NCI-H1694 (cell line): ENCODE measurements at places on chromosomes 5 and 9.

DNA sequence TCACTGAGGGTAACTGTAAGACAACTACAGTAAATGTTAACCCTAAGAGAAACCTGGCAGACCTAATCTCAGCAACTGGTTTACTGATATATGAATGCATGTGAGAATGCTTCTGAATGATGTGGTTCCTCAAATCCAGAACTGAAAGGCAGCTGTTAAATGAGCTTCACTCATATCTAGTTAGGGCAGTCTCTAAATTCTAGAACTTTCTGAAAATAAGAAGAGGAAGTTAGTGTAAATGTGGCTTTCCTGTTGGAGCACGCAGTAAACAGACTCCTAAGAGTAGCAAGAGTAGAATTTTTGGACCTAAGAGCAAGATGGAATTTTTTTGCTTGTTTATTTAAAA, 117.9 kb upstream of the KCNN2 start:
- no peak for DNase-seq

DNA sequence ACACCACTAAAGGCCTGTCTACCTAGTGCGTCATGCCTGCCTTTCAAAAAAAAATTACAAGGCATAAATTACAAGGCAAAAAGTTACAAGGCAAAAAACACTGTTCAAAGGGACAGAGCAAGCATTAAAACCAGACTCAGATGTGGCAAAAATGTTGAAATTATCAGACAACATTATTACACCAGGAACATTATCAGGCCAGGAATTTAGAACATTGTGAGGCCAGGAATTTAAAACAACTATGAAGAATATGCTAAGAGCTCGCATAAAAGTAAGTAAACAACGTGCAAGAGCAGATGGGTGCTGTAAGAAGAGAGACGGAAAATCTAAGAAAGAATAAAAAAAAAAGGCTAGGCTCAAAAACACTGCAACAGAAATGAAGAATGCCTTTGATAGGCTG, 18.2 kb upstream of the MLANA start:
- DNase-seq = no peak

DNA sequence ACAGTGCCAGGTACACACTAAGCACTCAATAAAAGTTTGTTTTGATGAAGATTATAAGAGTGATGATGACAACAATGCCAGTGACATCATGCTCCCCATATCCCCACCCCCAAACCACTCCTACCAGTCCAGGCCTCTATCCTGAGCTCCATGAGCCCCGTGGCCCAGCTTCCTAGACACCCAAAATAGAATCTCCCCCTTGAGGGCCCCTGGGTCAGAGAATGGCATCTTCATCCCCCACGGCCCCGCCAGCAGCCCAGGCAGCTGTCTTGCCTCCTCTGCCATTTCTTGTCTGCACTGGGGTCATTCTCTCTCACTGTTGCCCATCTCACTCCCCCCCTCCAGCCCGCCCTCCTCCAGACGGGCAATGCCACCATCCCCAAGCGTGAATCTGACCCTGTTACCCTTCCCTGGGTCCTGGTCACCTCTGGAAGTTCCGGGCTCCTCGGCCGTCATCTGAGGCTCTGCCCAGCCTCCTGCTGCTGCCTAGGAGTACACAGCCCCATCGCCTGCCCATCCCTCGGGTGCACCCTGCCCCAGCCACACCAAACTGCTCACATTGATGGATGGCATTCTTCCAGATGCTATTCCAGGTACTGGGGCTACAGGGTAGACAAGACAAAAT, 76.8 kb upstream of the LMX1B start:
- DNase-seq = no peak

- DNase-seq = no peak
Measured at GRCh38 chr5:132456296-132456986, 34.1 kb downstream of the IRF1 start.

- DNase-seq = no peak
Measured at GRCh38 chr5:37996918-37997317, 157.1 kb upstream of the GDNF start.
